Peyer's patch (tissue), 4 donors: ENCODE measurements at places on chromosomes 4 and X.

DNA sequence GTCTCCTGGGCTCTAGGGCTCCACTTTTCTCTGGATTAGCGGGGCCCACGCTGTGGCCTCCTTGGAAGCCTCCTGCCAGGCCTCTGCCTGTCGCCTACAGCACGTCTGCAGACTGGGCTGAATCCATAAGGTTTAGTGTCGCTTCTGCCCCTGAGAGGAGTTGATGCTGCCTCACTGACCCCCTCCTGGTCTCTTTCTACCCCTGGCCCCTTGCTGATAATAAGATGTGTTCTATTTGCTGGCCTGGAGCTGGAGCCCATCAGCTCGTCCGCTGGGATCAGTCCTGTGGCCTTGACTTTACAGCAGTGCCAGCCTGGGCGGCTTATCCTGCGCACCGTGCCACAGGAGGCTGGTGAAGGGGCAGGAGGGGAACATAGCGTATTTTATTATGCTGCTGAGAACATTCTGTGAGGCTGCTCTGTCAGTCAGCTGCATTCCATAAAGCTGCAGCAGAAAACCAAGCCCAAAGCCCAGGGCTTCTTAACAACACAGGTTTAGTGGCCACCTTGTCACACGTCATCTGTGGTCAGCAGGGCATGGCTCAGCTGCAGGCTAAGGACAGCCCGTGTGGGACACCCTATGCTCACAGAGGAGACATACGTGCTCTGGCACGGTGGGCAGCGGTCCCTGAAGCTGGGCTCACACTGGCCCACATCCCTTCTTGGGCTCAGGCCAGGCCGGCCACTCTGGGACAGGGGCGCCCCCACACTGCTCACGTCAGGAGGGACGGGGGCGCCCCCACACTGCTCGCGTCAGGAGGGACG, 29.3 kb upstream of the HGFAC start:
- DNase-seq: no peak

- DNase-seq: no peak
Observed at GRCh38 chr4:8587469-8588195, 4.9 kb upstream of the CPZ start.

- no peak for DNase-seq
Observed at GRCh38 chrX:79081895-79082512, 62.5 kb upstream of the GPR174 start.

GRCh38 chr4:17336986-17337385, 174.9 kb downstream of the QDPR start:
- no peak for DNase-seq

GRCh38 chr4:170476351-170476750, 386.6 kb upstream of the AADAT start:
- no peak for DNase-seq

DNA sequence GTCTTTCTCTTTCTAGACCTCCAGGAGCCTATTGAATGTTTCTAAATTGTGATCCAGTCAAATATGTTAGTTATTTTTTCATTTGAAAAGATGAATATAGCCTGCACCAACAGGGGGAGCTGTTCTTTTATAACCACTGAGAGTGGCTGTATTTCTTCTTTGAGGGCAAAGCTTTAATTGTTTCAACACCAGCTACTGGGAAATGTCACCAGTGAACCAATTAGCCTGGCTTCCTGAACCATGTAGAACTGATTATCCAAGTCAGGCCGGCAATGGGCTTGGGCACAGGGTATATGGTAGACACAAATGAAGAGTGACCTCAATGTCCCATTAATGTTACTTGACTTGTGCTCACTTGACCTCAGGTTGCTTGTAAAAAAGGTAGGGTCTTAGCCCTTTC, 4.8 kb upstream of the DAPP1 start:
- peak; percentile 37 for DNase-seq

DNA sequence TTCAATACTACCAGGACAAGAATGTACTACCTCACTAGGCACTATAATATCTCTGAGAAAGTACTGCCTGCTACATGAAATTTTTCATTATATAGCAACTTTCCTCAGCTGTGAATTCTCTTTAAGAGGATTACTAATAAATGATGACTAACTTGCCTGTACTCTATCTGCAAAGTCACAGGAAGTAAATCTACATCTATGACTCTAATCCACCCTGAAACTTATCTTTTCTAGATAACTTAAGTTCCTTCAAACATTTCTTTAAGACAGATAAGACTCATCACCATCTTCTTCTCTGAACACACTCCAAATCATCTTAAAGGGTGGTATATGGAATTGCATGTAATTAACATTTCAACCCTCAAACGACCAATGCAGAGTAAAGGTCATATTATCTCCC, 28.8 kb downstream of the RPS6KA3 start:
- DNase-seq: no peak

- DNase-seq: no peak
Observed at GRCh38 chr4:53186714-53187358, 179.0 kb downstream of the SCFD2 start.

DNA sequence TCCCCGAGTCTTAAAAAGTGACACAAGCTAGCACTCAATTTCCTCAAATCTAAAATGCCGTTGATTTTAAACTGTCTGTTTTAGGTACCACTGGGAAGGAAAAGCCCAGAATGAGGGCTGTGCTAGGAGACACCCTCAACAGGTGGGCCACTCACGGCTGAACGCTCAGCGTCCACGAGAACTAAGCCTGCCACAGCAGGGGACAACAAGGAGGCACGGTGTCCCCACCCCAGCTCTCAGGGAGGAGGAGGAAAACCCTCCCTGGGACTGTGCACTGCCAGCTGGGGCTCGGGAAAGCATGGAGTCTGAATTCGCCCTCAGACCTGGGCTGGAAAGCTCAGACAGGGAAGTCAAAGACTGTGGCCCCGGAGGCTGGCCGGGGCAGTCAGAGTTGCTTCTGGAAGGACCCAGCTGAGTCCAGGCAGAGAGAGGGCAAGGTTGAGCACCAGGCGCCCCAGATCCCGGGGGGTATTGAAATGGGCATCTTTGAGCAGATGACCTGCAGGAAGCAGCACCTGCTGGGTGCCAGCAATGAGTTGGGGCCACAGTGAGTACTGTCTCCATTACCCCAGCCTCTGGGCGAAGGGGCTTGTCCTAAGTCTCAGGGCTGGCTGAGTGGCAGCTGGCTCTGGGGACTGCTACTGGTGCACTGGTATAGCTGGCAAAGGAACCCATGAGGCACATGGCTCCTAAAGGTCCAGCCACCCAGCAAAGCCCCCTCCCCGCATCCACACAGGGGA, 769 bp upstream of the CPZ start:
- DNase-seq: no peak

DNA sequence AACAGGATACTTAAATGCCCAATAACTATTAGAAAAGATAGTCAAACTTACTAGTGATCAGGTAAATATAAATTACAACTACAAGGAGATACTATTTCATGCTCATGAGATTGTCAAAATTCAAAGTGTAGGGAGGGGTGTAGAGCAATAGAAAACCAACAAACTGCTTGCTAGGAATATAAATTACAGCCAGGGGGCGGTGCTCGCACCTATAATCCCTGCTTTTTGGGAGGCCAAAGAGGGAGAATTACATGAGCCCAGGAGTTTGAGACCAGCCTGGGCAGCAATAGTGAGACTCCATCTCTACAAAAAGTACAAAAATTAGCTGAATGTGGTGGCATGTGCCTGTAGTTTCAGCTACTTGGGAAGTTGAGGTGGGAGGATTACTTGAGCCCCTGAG, 556.5 kb upstream of the NR3C2 start:
- DNase-seq: no peak

DNA sequence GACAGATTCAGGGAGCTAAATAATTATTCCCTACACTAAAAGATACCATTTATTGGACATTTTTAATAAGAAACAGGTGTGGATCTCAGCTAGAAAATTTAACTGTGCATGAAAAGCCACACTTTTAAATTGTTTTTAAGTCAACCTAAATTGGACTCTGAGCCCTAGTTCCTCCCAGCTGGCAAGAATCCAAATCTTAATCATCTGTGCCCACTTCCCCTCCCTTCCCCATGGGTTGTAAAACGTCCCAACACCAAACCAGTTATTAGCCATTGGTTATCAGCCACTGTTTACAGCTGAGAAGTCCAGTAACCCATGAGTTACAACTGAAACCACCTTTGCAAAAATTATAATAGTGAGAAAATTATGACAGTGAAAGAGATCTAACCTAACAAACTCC, 125.6 kb upstream of the S100G start:
- DNase-seq: no peak

DNA sequence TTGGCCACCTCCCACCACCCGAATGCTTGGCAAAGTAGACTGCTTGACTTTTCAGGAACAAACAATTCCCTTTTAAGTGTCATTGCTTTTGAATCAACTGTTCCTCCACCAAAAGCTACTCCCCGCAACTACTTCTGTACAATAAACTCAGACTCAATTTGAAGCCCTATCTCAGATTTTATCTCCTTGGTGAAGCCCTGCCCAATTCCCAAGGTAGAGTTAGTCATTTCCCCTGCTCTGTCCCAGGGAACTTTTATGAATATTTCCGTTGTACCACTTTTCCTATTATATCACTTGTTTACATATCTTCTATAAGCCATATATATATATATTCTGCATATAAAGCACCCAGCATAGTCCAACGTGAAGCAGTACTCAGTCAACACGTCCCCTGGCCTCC, 102.8 kb downstream of the C4orf51 start:
- no peak for DNase-seq

DNA sequence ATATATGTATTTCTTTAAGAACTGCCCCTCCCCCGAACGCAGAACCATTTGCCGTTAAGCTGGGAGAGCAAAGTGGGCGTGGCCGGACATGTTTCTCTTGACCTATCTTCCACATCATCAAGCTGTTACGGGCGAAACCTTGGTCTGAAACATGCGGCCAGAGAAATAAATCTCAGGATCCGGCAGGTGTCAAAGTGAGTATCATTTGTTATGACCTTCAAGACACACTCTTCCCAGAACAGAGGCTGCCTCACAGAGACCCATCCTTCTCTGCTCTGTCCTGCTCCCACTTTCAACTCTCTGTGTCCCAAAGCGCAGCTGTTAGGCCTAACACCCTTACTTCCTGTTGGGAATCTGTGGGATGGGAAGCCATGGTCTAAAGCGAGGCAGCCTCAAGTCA, at the start of gene MAGEB18:
Gene MAGEB18 (plus strand): TSS at position 70 of the 400 bp plus-strand sequence. CDS start 643 bp downstream, outside the sequence.
- DNase-seq: no peak

DNA sequence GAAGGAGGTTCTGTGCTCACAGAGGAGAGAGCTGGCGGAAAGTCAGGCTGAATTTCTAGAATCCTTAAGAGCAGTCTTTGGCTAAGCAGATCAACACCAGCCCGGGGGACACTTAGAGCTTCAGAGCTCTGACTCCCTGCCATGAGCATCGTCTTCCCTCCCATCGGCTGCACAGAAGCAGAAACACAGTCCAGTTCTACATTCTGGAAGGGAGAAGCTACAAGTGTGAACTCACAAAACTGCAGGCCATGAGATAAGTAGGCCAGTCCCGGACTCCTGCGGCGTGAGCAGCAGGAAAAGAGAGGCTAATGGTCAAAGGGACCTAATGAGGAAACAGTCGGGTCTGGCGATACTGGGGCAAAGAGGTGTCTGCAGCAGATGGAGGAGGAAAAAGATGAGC, 211.5 kb downstream of the DHX15 start:
- DNase-seq: no peak

DNA sequence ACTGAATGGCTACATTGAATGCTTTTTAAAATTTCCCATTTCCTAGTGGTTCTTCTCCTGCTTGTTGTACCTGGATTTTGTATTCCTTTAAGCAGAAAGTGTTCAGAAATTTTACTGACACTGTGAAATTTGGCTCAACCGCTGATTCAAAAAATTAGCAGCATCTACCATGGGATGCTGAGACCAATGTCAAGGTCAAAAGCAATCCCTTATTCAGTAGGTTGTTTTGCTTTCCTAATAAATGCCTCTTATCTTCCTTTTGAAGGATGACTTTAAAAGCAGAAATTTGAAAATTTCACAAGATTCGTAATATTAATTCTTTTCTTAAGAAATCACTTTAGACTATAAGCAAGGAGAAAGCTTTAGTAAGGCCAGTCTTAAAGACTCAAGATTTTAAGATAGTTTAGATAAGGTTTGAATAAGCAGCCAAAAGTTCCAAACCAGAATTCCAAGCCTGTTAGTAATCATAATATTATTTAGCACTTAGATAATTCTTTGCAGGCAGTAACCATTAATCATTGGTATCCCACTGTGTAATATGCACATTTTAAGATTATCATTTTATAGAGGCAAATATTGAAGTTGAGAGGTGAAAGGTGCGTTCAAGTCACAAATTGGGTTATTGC, 508.8 kb downstream of the ANKRD50 start:
- no peak for DNase-seq

DNA sequence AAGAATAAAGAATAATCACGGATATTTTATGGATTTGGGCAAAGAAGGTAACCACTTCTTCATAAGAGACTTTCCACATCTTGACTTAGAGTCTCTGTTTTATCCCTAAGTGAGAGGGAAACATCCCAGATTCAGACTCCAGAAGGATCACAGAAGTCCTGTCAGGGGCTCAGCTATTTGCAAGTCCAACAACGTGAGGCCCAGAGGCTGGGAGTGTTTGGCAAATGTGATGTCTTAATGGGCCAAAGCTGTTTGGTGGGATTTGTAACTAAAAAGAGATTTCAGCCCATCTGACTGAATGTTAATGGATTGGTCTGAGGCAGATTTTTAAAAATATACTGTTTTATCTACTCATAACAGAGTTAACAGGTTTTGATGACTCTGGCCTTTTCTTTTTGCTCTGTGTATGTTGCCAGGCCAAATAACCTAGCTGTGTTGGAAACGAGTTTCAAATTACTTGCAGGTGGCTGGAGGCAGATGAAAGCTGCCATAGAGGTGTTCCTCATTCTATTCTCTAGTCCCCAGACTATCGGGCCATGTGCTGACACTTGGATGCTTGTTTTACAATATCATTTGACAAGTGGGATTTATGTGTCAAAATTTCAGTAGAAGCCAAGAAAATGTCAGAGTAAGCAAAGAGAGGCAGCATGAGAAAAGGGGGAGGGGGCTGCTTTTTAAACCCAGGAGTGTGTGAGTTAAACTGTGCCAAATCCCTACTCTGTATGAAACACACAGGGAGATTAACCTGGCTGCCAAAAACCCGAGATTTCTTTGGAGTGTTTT, 330.9 kb downstream of the DCHS2 start:
- no peak for DNase-seq

DNA sequence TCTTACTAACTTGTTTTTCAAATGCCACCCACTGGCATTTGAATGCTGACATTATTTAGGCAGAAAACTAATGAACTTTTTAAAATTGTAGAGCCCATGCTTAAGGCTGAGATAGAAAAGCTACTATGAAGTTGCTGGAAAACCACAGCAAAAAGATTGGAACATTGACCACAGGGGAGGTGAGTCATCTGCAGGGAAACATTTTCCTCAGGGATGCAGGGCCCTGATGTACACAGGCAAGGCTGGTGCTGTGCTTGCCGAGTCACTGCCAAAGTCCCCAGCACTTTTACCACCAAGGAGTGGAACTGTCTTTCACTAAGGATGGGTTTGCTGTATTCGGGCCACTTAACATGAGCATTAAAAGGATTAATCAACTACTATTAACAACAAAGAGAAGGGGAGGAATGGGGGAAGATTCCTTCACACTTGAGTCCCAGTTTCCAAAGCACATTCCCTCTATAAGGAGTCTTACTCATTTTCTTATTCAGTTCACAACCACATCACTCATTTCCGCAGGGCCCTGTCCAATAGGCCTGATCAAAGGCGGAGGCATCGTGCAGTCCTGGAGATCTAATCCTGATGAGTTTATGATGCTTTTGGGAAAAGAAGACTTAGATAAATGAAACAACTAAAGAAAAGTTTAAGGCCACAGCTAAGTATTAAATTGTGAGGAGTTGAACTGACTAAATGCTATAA, 202.9 kb upstream of the NPY2R start:
- no peak for DNase-seq
